ENCODE measurements at places on chromosomes 2 and 18.
A peak's percentile ranks its signal among the peaks of the same experiment; 100 is the strongest.

- DNase-seq: no peak
Observed at GRCh38 chr2:108270346-108270745, 18.3 kb upstream of the SULT1C2 start.

DNA sequence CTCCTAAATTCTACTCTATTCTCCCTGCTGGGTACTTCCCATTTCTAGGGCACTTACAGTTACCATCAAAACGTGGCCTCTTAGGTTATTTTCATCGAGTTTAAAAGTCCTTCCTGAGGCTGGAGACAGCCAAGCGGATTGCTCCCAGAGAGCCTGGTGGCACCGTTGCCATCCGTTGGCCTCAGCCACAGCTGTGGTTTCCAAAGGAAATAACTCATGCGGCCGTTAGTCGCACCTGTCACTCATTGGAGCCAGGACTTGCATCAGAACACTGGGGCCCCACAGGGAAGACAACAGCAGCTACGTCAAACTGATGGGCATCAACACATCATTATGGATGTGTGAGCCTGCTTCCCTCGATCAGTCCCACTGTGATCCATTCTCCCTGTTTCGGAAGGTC lies 453.4 kb downstream of the BCL11A start:
- no peak for DNase-seq

DNA sequence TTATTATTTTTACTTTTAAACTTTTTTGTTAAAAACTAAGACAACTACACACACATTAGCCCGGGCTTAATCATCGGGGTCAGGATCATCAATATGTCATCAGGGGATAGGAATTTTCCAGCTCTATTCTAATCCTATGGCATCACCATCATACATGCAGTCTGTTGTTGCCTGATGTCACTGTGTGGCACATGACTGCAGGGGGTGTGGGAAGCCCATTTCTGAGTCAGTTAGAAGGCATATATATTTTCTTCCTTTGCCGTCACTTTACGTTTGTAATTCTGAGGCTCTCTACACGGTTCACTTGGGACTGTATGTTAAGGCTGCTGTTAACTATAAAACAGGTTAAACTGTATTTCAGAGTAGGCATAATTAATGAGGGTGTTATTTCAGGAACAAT lies 144.4 kb upstream of the ITGA6 start:
- no peak for DNase-seq

DNA sequence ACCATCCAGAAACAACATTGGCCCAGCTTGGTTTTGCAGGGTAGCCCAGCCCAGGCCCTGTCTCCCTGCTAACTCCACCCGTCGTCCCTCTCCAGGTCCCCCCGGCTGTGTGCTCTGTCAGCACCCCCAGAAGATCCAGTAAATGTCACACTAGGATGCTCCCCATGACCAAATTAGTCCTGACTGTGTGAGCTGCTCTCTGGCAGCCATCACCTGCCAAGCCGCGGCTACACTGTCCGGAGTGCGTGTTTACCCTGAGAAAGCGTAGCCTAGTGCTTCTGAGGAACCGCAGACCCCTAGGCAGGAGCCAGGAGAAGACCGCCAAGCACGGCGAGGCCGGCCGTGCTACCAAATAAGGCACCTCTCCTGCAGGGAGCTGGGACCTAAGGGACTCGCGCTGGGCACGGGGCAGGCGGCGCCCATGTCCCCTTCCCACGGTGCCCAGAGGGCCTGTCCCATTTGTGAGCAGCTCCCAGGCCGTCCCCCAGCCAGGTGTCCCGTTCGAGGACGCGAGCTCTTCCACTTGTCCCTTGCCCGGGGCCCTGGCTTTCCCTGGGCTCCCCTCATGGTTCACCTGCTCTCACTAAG lies 849.9 kb downstream of the RNF144A start:
- DNase-seq: no peak

DNA sequence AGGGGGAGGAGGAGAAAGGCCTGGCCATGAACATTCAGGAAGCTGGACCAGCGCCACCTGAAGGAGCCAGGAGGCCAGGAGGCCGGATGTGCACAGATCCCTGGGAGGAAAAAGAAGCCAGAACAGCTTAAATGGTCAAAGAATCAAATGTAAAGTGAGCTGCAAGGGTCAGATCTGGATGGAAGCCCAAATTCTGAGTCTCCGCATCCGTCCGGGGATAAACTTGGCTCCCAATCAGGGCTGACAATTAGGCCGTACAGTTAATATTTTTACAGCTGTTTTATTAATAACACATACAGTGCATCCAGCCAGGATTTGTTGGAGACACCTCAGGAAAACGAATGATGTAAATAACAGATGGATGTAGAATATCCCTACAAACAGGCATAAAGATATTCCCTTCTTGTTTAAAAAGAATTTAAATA lies 495.1 kb upstream of the TCF4 start:
- DNase-seq: no peak

GRCh38 chr2:167147271-167147941 lies 259.1 kb downstream of the XIRP2 start:
- no peak for DNase-seq

GRCh38 chr2:234329202-234329960 lies 167.5 kb downstream of the ARL4C start:
- no peak for DNase-seq

- DNase-seq: no peak
Observed at GRCh38 chr2:33213648-33214047, 262.8 kb upstream of the RASGRP3 start.

GRCh38 chr2:189661957-189662321 lies 680 bp downstream of the ASNSD1 start:
- DNase-seq: no peak

GRCh38 chr2:46377101-46377581 lies 79.9 kb downstream of the EPAS1 start:
- DNase-seq: no peak

- DNase-seq: no peak
Observed at GRCh38 chr18:64991102-64991501, 759.7 kb upstream of the CDH7 start.

DNA sequence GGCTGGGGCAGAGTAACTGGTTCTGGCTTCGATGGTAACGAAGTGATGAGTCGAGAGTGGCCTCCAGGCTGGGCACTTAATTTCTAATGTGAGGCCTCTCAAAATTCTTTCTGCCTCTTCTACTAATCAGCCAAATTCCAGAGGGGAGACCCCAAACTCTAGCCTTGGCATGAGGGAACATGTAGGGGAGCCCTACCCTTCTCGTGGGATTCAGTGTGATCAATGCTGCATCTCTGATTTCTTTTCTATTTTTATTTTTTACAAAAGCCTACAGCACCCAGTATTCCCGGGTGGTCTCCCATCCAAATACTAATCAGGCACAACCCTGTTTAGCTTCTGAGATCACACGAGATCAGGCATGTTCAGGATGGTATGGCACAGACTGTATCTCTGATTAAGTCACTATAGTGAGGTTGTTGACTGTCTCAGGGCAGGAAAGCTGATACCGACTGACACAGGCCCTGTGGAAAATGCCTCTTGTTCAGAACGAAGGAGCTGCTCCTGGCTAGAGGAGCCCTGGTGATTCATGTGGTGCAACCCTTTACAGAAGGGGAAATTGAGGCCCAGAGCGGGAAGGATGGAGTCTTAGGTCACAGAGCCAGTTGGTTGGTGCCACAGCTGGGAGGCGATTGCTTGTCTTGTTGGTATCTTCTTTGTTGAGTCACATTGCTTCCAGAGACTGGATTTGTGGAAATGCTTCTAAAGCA lies 126.3 kb upstream of the HS6ST1 start:
- DNase-seq: no peak

DNA sequence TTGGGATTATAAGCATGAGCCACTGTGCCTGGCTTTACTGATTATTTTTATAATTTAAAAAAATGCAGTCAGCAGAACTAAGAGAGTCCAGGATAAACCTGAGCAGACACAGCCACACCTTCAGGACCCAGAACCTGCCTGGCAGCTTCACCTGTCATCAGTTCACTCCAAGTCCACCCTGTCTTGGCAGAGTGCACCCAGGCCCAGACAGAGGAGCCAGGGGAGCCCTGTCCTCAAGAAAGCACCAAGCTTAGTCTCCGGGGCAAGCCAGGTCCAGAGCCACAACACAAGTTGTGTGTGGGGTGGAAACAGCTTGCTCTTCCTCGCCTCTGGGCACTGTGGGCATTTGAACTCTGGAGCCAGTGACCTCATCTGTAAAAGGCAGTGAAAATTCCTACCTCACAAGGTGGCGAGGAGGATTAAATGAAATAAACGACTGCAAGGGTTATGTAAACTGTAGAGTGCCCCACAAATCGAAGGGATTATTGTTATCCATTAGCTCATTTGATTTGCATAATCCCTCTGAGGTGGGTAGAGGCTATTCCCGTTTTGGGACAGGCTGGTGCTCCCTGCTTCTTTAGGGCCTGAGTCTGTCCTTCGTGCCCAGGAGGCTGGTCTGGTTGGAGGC lies 24.7 kb downstream of the MYCN start:
- peak; percentile 54 for DNase-seq

- DNase-seq: no peak
Observed at GRCh38 chr18:8912348-8913326, 189.9 kb upstream of the NDUFV2 start.

DNA sequence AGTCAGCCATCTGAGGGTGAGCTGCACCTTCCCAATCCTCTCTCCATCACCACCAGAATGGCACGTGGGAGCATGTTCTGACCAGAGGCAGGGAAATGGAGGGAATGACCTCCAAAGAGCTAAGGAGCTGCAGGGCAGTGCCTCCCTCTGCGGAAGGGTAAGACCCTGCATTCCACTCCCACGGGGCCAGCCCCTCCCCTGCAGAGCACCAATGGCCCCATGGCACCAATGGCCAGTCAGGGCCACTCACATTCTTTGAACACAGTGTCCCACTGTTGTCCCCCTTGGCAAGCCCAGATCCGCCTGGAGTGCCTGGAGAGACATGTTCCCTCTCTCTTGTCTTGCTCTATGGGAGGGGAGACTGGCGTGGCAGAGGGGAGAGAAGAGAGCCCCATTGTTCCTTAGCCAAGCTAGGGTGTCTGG lies 164.4 kb downstream of the TNS1 start:
- DNase-seq: no peak

- DNase-seq: no peak
Observed at GRCh38 chr2:82289446-82289845, 1984.9 kb upstream of the LRRTM1 start.

DNA sequence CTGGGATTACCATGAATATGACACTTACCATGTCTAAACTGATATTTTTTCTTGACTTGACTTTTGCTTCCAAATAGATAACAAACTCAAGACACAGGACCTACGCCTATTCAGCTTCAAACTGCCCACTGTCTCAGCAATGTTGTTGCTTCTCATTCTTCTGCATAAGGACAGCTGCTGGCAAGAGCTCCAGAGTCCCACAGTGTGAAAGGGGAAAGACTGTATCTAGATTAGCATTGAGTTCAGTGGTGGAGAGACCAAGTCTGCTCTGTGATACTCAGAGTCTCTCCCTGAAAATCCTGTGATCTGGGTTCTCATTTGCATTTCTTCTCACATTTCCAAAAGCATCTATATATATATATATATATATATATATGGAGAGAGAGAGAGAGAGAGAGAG lies 247.9 kb upstream of the NT5C1B start:
- no peak for DNase-seq

GRCh38 chr2:26786207-26787028 lies 562 bp downstream of the CENPA start:
- DNase-seq: no peak

DNA sequence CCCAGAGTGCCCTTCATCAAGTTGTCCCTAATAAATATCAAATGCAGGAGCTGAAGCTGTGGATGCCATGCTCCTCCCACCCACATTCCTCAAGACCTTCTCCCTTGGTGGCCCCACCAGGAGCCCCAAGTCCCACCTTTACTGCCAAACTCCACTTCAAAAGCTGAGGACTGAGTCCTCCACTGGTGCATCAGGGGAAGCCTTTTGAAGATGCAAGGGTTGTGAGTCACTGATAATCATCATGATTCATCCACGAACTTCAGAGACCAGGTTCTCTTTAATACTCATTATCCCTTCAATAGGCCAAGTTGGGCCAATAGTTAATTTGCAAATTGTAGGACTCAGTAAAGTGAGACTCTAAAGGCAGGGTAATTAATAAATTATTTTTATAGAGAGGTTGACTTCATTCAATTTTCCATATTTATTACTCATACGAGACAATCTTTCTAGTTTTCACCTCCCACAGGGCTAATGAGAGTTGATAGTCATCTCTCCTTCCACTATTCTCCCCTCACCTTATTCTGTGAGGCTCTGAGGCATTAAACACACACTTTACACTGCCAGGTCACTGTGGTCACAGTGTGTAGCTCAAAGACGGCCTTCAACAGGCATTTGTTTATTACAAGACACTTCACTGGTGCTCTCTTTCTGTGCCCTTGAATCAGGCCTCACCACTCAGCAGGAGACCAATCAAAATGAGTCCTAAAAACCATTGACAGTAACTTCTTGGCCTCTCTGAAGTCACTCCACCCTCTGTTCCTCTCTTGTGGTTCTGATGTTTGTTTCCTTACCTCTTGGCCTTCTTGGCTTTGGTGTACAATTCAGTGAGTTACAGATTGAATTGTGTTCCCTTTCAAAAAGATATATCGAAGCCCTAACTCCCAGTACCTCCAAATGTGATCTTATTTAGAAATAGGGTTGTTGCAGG lies 99.9 kb downstream of the TRIB2 start:
- DNase-seq: no peak

GRCh38 chr2:132936261-132936660 lies 266.3 kb upstream of the LYPD1 start:
- no peak for DNase-seq

DNA sequence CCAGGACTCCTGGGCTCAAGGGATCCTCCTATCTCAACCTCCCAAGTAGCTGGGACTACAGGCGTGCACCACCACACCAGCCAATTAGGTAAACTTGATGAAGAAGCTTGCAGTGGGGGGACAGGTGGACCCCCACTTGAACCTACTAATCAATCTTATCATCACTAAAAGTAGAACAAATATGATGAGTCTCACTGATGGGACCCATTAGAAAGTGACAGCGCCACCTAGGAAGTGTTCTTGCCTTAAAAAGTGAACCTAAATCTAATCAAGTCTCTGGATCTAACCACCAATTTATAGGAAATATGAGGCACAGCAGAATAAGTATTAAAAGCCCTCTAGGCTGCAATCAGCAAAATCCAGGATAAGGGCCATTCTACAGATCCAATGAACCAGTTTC lies 79.2 kb downstream of the BIN1 start:
- DNase-seq: no peak

DNA sequence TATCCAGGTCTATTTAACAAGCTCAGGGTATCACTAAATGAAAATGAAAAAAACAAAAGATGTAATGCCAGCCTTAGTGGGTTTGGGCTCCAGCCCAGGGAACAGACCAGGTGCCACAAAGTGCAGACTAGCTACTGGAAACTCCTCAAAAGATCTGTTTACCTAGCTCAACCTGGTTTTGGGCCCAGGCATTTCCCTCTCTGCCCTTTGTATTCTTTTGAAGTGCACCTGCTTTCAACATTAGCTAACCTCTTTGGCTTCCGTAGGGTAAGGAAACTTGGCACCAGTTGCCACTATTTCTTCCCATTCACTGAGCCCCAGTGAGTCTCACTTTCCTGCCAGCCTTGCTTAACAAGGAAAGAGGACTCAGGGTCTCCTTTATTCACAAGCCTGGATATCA lies 123.6 kb upstream of the CDCA7 start:
- DNase-seq: peak; percentile 4
